Activated CD4-positive, CD25-positive, alpha-beta regulatory T cell (primary cell): ENCODE measurements at places on chromosomes 2 and 18.
A peak's percentile ranks its signal among the peaks of the same experiment; 100 is the strongest.

GRCh38 chr18:2112435-2113045 is 458.8 kb downstream of the METTL4 start:
- no peak for DNase-seq

DNA sequence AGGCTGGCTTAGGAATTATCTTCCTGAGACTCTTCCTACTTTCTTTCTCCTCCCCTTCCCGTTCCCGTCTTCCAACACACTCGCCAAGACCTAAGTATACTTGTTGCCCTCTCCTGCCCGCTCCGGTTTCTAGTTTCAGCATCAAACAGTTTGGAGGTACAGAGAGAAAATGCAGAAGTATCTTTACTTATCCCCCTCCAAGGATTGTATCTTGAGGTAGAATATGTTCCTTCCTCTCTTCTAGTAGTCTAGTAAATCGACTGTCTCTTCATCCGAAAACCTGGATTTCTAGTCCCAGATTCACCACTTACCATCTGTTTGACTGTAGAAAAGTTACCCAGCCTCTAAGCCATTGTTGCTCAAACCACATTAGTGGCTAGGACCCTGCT is 755 bp downstream of the EIF4E2 start:
- no peak for DNase-seq

DNA sequence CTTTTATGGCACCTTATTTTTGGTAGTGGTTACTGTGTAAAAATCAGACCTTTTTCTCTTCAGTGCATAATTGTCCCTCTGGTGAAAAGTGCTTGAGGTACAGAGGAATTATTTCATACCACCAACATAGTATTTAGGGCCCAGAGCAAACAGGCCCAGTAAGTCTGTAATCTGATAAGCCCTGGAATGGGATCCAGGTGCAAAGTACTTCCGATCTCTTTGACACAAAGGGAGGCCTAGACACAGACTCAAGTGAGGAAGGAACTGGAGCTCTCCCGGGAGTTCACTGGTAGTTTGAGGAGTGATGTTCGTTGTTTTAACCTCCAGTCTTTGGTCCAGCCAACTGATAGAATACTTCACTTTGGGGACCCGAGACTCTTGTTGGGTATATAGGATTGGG is 57.4 kb downstream of the RAB31 start:
- no peak for DNase-seq

DNA sequence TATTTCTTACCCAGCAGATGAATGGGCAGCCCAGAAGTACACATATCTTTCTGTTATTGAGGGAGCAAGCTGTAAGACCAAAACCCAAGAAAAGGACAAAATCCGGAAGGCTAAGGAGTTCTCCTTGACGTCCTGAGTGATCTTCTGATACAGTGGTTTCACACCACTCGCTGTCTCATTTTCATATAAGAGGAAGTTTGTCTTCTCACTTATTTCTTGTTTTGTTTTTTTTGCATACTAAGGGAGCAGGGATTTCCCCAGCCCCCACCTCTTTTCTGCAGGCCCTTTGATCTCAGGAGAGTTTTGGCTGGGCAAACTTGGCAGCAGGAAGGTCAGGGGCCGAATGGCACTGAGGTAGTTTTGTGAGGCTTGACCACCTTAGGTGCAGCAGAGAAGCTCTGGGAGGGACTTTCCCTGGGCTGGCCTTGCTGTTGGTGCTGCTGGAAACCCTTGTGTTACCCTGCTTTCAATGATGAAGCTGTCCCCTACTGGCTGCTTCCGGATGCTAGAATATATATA is 13.3 kb downstream of the CHRNA1 start:
- no peak for DNase-seq

DNA sequence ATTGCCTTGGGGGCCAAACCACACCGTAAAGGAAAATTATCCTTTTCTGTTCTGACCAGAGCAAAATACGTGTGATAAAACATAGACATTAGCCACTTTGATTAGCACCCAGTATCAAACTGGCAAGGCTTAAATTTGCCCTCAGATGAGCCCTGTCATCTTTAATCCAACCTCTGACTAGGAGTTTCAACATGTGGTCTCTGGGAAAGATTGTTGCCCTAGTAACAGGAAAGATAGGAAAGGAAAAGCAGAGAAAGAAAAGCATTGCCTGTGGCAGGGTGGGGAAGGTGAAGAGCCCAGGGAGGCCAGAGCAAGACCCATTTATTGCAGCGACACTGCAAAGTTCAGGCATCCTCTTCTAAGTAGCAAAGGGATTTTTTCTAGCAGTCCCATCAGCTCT is 181.5 kb upstream of the SCN7A start:
- DNase-seq = no peak

- DNase-seq = no peak
Measured at GRCh38 chr2:10909050-10909995, 2.4 kb upstream of the KCNF1 start.

- DNase-seq = no peak
Measured at GRCh38 chr2:221124532-221125240, 447.4 kb downstream of the EPHA4 start.

GRCh38 chr2:84686783-84687476 is 170.6 kb downstream of the DNAH6 start:
- no peak for DNase-seq

GRCh38 chr2:49972699-49973098 is 818.4 kb upstream of the FSHR start:
- no peak for DNase-seq

GRCh38 chr2:59851836-59852475 is 701.5 kb downstream of the BCL11A start:
- no peak for DNase-seq

GRCh38 chr2:217642944-217643343 is 359.9 kb downstream of the TNS1 start:
- no peak for DNase-seq

DNA sequence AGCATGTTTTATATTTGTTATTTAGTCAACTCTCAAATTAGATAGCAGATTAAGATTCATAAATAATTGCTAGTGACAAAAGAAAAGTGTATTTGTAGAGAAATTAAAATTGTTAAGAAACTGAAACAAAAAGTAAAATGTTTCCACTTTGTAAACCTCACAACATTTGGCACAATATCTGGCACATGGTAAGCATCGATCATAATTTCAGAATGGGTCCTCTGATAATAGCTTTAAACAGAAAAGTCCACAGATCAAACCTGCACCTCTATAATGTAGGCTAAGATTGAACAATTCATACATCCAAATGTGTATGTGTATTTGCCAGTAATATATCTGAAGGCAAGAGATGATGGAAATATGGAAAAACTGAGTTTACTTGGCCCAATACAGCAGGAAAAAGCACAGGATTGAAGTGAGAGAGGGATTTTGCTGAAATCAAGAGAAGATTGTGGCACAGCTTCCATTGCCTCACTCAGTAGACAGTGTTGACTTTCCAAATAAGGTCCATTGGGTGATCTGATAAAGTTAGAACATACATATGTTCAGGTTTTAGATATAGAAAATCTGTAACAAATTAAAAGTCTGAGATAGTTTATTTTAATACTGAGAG is 39.4 kb downstream of the COBLL1 start:
- no peak for DNase-seq

DNA sequence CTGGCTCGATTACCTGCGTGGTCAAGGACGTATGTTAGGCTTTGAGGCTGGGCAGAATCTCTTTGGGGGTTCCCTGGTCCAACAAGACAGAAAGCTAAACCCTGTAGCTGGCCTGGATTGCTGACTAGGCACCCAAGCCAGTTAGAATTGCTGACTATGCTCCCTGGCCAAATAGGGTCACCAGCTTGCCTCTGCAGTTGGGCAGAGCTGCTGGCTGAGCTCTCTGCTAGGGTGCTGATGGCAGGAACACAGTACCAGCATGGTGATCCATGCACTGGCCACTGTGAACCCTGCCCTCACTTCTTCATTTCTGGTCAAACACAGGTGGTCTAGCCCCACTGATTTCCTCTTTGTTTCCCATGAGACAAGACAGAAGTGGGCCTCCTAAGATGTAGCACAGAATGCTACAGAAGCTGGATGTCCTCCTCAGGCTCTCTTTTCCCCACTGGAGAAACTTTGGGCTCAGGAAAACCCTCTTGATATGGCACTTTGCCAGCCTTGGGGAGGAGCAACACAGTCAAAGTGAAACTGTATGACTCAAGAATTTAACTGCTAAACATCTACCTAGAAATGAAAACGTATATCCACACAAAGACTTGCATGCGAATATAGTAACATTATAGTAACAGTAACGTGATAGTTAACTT is 20.8 kb downstream of the SP140L start:
- DNase-seq = peak; percentile 7

DNA sequence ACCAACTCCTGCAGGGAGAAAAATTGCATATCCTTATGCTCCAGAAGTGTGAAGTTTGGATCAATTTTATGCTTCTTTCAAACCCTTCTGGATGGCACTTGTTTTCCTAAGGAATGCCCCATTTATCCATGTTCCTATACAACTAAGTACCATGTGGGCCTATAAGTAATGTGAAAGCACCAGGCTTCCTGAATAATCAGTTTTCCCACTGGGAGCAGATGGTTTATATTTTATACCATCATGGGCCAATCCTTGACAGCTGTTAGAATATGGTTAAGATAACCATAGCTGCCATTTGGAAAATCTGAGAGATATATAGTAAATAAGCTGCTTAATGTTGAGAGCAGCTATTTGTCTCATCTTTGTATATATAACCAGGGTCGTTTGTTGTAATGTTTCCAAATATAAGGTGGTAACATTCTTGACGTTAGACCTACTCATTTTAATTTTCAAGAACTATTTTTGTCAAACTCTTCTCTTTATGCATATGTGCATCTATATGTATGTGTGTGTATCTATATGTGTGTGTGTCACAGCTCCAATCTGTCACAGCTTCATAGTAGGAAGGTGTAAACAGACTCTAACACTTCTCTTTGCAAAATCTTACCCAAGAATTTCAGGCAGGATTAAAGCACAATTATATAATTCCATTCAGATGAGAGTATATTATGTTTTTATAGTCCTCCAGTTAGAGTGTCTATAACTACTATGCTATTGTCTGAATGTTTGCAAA is 458.7 kb upstream of the GCFC2 start:
- no peak for DNase-seq

DNA sequence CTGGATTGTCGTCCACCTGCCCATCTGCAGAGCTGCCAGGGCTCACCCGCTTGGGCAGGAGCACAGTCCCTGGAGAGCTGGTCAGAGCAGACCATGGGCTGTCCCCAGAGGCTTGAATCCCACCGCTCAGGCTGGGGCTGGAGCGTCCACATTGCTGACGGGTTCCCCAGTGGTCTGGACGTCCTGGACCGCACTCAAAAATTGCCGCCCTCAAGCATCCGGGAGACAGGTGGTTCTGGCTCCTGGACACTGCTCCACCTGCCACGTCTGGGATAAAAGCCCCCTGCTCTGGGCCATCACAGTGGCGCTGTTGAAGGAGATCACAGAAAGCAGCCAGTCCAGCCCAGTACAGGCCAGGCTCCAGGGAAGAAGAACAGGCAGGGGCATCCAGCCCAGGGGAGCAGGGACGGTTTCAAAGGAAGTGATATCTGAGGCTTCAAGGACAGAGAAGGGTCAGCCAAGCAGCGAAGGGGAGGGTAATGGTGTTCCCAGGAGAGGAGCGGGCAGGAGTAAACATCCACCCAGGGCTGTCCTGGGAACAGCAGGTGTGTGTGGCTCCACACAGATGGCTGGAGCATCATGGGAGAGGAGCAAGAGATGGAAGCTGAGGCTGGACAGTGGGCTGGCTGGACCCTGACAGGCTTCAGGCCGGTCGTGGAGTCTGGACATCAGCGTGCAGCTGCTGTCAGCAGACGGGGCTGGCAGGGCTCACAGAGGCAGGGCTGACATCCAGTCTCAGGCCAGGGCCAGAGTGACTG is 21.9 kb upstream of the ID2 start:
- no peak for DNase-seq

GRCh38 chr2:43083710-43084698 is 142.4 kb downstream of the ZFP36L2 start:
- no peak for DNase-seq

GRCh38 chr2:212897296-212897695 is 254.1 kb downstream of the IKZF2 start:
- no peak for DNase-seq

DNA sequence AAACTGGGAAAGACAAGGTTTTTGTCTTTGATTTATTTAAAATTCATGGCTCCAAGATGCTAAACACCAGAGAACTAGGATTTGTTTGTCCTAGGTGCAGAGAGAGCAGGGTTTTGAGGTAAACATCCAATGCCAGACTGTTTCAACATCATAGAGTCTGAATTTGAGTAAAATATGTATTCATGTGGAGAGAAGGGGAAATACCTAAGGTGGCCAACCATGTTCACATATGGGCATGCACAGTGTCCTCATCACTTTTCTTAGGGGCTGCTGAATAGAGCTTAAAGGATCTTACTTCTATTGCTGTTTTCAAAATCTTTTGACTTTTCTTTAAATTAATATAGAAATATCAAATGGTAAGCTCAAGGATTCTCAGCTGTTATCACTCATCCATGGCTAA is 287.0 kb upstream of the CCDC68 start:
- no peak for DNase-seq

DNA sequence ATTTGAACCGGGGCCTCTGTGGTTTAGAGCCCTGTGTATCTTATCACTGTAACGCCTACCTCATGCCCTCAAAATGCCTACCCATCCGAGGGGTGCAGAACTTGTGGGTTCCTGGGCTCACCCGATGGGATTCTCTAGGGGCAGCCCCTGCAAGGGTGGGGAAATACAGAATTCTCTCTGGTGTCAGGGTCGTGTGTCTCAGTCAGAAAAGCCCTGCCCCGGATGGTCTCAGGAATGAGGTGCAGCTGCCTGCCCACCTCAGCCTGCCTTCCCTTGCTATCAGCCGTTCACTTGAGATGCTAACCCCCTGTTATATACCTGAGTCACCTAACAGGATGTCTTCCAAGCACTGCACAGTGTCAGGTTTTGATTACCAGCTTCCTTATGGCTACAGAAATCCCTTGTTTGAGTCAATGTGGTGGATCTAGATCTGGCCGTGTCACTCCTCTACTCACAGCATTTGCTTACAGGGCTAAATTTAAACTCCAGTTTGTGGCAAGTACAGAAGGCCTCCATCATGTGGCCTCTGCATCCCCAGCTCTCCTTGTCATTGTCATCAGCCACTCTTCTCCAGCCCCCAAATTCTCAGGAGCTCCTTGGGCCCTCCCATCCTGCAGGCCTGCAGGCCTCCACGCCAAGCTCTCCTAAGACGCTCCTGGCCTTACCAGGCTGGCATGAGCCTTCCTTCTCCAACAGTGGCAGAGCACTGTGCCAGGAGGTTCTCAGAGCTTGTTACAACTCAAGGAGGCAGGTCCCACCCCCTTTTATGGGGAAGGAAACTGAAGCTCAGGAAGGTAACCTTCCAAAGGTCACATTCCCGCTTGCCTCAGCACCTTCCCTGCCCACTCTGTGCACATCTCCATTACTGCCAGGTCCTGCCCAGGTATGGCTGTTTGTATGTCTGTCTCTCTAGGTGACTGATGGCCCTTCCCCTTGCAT is 14.3 kb upstream of the MAP3K2 start:
- DNase-seq = no peak

DNA sequence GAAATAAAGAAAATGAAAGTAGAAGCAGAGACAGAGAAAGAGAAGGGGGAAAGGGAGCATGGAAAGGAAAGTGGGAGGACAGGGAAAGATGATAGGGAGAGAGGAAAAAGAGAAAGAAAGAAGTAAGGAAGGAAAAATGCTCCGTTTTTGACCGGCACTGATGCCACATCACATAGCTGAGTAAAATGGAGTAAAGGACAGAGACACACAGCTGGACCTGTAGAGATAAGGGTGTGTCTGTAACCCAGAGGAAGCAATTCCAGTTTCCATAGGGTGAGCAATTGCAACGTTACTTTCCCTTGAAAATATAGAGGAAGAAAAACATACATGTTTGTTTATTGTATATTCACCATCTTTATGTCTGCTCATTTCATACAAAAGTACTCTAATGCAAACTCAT is 1866.9 kb upstream of the PIK3C3 start:
- DNase-seq = no peak
